Stimulated activated CD8-positive, alpha-beta memory T cell treated with anti-CD3 and anti-CD28 coated beads, Interleukin-15, amount 100 ng/mL, for 48 hours (primary cell): ENCODE measurements at places on chromosomes 16 and 17.

GRCh38 chr17:38741461-38741860 is 6.7 kb downstream of the PCGF2 start:
- DNase-seq = no peak

DNA sequence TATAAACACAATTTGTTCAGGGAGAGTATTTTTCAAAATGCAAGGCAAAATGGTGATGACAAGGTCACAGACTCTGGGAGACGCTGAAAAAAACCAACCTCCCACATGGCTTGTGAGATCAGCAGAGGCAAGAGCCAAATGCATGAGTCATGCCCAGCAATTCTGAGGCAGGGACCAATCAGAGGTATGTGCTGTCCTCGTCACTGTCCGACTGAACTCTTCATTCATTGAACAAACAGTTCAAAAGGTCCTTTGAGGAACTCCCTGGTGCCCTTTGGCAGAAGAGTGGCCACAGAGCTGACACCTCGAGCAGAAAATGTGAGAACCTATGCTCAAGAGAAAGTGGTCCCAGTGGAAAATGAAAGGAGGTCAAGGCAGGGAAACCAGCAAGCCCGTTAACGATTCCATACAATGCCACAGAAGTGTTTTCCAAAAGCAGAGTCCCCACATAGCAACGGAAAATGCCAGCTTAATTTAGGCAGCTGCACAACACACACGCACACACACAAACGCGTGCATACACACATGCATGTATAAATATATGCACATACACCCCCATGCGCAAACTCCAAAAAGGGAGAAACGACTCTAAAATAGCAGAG is 50.9 kb downstream of the CDH11 start:
- no peak for DNase-seq

GRCh38 chr16:3934491-3935181 is 54.1 kb upstream of the CREBBP start:
- DNase-seq = no peak

DNA sequence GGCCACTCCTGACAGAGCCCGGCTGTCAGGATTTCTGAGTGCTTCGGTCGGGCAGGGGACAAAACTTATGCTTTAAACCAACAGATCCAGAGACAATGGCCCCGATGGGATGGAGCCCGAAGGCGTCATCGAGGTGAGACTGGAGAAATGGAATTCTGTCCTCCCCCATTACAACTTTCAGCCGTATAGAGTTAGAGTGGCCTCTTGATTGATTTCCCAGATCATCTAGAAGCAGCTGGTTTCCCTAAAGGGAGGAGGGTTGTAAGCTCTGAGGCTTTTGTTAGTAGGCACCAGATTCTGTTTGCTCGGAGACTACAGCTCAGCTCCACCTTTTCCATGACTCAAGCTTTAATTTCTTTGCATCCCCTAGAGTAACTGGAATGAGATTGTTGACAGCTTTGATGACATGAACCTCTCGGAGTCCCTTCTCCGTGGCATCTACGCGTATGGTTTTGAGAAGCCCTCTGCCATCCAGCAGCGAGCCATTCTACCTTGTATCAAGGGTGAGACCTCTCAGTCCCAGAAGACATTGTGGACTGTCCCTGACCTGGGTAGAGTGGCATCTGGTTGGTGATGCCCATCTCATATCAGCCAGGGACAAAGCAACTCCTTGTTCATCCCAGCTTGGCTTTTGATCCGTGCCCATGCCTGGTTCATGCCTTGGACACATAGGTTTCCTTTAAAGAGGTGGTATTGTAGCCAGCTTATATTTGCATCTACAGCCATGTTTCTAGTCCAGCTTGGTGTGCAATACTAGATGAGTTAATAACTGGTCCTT is 5.1 kb upstream of the CD68 start:
- DNase-seq = no peak

- peak; percentile 76 for DNase-seq
Measured at GRCh38 chr16:28925386-28926228, 569 bp upstream of the RABEP2 start.

GRCh38 chr16:90018652-90019542 is at the start of gene DBNDD1:
Gene DBNDD1 (minus strand): TSS chr16:90019456. CDS start chr16:90019341, 115 bp downstream.
- no peak for DNase-seq

DNA sequence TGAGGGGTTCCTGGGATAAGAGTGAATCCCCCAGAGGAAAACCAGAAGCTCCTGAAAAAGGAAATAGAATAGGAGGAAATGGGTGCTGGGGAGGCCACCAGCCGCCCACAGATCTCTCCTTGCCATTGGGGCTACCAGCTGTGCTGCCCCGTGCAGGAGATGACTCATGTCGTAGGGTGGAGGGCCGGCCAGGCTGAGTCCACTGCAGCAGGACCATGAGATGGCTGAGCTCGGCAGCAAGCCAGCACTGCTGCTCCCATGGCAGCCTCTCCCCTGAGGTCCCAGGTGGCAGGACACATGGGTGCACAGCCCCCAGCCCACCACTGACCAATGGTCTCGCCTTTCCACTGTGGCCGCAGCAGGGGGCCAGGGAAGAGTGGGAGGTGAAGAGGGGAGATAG is 95.5 kb downstream of the GNAO1 start:
- no peak for DNase-seq
